Dermis microvascular lymphatic vessel endothelial cell (primary cell): ENCODE measurements at places on chromosomes 5 and 9. TPM values are rescaled to one million over a fixed set of nuclear protein-coding genes. Genes with fewer than 3 reads are reported as not detected.

GRCh38 chr9:13929013-13929412 lies 384.9 kb downstream of the NFIB start:
- DNase-seq: peak; percentile 50

DNA sequence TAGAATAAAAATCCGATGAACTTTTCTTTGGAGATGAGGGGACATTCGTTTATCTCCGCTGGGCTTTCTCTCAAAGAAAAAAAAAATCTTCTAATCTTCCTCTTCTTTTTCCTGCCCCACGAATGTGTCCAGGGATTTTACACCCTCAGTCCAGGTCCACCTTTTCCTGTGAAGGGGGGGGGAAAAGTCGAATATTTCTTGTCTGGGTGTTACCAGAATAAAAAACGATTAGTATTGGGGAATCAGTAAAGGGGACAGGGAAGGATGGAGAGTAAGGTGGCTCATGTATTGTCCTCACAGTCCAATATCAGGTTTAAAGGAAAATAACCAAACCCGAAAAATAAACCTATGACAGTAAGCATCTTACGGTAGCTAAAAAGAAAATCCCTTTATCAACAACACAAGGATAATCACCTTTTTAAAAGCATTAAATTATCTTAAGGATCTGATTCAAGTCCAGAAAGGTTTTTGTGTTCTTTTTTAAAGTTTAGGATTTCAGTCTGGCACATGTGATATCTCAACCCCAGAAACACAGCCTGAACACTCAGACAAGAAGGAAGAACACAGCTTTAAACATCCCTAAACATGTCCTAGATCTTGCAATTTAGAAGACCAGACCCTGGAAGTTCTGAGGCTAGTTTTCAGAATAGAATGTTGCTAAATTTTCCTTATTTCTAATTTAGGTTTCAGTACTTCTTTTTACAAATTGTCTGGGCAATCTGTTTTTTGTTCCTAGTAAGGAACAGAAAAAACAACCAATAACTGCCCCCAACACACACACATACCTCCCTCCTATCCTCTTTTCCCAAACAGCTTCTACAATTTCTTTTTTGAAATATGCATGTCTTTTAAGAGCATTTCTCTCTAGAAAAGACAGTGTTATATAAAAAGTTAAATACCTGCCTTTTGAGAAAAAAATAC lies 1.2 kb downstream of the ZNF608 start:
- no peak for DNase-seq

GRCh38 chr5:114308017-114308416 lies 53.9 kb upstream of the KCNN2 start:
- no peak for DNase-seq

DNA sequence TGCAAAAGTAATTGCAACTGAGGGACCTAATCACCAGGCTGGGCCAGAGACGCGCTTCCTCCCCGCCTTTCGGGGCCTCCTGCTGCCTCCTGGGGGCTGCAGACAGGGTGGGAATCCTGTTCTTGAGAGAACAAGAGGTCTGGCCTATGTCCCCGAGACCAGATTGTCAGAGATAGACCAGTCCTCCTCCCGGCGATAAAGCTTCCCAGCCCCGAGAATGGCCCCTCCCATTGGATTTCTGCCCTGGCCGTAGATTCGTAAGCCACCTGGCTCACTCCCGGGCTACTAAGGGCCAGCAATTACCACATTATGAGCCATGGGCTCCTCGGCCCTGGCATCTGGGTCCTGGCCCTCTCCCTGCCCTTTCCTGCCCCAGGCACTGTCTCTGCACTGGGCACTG lies 70.4 kb downstream of the HRH2 start:
- no peak for DNase-seq

Gene CHD1
- total RNA-seq: 47.2 and 51.5 TPM in 2 replicates

Gene FAM81B
- total RNA-seq: under 0.01 TPM in 1 of 2 replicates, not detected in the other
